ENCODE measurements at places on chromosomes 1 and 21. TPM values are rescaled to one million over a fixed set of nuclear protein-coding genes. Genes with fewer than 3 reads are reported as not detected.

- no peak for DNase-seq
Measured at GRCh38 chr1:93411000-93411399, 36.9 kb upstream of the FNBP1L start.

- DNase-seq = no peak
Measured at GRCh38 chr1:86436041-86436440, 12.1 kb downstream of the CLCA2 start.

DNA sequence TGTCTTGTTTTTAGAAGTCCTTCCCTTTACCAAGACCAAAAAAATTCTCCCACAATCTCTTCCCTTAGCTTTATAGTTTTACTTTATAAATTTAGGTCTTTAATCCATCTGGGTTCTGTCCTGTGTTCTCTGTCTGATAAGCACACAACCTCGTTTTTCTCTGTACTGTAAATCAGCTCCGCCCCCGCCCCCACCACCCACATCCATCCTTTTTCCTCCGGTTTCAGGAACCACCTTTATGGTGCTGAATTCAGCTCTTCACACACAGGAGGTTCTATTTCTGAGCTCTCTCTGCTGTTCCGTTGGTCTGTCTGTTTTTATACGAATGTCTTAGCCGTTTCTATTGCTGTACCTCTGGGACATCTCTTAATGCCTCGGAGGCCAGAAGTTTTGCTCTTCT is 44.5 kb downstream of the ACTL8 start:
- DNase-seq = no peak

DNA sequence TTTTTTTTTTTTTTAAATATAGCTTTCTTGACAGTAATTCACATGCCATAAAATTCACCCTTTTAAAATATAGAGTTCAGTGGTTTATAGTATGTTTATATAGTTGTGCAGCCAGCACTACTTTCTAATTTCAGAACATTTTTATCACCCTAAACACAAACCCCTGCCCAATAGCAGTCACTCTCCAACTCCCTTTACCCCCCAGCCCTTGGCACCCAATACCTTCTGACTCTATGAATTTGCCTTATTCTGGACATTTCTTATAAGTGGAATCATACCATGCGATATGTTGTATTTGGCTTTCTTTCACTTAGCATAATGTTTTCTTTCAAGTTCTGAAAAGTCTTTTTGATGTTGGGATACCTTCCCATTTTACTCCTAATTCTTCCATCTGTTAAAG is 42.5 kb upstream of the NEXN start:
- DNase-seq = no peak

GRCh38 chr1:17696417-17697301 is 58.5 kb upstream of the ACTL8 start:
- DNase-seq = no peak

- DNase-seq = no peak
Measured at GRCh38 chr1:6054596-6054995, 8.9 kb downstream of the KCNAB2 start.

GRCh38 chr1:32448773-32449456 is 16.0 kb upstream of the ZBTB8B start:
- DNase-seq = no peak

DNA sequence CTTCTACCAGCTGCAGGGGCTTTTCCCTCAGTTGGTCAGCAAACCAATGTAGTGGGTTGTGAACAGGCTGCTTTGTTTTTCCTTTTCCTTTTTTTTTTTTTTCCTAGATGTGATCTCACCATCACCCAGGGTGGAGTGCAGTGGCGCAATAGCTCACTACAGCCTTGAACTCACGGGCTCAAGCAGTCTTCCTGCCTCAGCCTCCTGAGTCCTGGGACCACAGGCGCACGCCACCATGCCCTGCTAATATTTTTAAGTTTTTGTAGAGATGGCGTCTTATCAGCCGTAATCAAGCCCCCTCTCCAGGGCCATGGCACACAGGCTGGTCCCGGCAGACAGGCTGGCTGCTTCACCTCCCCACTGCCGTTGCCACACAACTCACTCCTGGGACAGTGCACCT is 3.4 kb upstream of the TRIM11 start:
- no peak for DNase-seq

- DNase-seq = no peak
Measured at GRCh38 chr1:160877221-160877620, 7.8 kb downstream of the ITLN1 start.

GRCh38 chr1:82464362-82465001 is 663.7 kb downstream of the ADGRL2 start:
- DNase-seq = no peak

GRCh38 chr1:29974316-29974724 is 738.0 kb downstream of the PTPRU start:
- peak; percentile 84 for DNase-seq

The MPL gene
- 0.07 TPM for polyA plus RNA-seq

The KRTAP11-1 gene
- not detected for polyA plus RNA-seq

The HFM1 gene
- not detected for polyA plus RNA-seq

The HPCAL4 gene
- not detected for polyA plus RNA-seq

The SDC3 gene
- polyA plus RNA-seq = 14.5 TPM

The CCDC30 gene
- 0.12 TPM for polyA plus RNA-seq

The PTPRU gene
- 6.4 TPM for polyA plus RNA-seq

The ANKRD35 gene
- polyA plus RNA-seq = 1.3 TPM
